EH (cell line): ENCODE measurements at places on chromosomes 2 and 18.

DNA sequence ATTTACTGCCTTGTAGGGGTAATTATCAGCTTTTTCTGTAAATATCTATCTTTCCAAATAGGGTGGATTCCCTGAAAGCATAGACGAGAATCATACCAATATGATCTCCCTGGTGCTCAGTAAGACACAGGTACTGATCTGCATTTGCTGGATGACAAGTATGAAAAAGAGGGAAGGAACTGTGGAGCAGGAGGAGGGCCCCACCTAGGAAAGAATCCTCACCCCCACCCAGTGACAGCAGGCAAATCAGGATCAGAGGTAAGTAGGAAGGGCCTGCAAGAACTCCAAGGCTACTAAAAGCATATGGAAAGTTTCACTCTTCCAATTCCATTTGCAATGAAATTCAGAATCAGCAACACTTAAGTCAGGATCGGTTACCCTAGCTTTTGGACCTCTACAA is 42.3 kb downstream of the METTL8 start:
- no peak for DNase-seq

DNA sequence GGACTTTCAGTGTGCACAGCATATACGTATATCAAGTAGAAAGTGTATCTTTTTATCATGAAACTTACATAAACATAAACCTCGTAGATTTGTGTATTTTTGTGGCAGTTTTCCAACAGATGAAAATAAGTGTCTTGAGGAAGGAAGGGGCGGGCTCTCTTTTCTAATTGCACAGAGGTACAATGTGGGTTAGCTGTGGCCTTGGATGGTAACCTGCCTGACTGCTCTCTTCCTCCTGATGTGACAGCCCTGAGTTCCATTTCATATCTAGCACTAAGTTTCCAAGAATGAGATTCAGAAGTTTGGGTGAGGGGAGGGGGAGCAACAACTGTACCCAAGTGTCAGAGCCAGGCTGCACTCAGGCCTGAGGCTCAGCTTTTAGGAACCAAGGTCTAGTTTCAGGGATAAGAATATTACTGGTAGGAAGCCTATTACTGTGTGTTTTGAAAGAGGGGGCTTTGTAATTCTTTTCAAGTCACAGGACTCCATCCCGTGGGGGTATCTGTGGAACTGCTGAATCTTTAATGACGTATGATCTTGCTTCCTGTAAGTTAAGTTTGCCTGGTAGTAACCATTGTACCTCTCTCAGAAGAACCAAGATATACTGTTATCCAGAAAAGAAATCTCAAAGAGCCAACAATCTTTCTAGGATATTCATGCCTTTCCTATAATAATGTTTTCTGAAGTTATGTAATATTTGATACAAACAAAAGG is 483.7 kb downstream of the PTPRM start:
- no peak for DNase-seq

DNA sequence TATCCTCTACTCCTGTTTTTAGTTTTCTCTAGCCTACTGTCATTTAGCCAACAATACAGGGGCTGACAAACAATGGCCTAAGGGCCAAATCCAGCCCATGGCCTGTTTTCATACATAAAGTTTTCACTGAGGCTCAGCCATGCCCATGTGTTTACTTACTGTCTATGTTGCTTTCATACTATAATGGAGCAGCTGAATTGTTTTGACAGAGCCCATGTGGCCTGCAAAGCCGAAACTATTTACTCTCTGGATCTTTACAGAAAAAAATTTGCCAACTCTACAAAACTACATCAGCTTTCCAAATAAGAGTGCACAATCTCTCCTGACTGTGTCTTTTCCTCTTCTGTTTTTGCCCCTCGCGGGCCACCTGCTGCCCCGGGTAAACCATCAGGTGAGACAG is 24.0 kb downstream of the LGALSL start:
- DNase-seq, result no peak

DNA sequence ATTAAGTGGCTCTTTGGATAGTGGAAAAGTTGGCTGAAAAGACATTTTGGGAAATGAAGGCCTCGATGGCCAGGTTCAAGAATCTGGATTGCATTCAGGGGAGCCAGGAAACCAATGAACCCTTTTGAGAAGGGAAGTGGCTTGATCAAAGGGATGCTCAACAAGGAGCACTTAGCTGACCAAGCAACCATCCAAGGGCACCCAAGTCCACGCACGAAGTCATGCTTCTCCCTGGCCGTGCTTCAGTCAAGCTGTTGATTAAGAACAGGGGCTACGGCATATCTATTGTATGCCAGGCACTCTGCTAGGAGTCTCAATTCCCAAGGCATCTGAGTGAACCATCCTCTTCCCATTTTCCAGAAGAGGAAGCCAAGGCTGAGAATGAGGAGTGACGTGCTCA is 185.8 kb upstream of the GLI2 start:
- no peak for DNase-seq

GRCh38 chr2:25380023-25380422 is 38.3 kb upstream of the DNMT3A start:
- DNase-seq, result no peak

DNA sequence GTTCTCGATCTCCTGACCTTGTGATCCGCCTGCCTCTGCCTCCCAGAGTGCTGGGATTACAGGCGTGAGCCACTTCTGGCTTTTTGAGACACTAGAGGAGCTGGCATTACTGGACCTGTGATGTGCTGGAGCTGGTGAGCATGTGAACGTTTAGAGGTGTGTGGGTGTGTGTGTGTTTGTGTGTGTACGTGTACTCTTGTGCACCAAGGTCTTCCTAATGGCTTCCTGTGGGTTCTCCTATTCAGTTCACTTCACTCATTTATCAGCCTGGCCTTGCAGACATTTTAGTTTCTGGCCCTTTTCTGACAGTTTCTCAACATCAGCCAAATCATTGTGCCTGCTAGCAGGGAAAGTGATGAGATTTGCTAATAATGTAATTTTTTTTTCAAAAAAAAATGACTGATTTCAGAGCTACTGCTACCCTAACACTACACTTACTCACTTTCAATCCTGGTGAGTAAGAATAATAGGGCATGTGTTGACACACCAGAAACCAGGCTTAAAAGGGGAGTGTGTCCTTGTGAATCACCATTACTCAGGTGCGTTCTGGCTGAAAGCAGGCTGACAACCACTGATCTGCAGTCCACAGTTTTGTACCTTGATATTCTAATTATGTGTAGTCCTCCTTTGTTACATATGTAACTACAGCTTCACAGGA is 41.0 kb upstream of the ACTR3 start:
- no peak for DNase-seq

DNA sequence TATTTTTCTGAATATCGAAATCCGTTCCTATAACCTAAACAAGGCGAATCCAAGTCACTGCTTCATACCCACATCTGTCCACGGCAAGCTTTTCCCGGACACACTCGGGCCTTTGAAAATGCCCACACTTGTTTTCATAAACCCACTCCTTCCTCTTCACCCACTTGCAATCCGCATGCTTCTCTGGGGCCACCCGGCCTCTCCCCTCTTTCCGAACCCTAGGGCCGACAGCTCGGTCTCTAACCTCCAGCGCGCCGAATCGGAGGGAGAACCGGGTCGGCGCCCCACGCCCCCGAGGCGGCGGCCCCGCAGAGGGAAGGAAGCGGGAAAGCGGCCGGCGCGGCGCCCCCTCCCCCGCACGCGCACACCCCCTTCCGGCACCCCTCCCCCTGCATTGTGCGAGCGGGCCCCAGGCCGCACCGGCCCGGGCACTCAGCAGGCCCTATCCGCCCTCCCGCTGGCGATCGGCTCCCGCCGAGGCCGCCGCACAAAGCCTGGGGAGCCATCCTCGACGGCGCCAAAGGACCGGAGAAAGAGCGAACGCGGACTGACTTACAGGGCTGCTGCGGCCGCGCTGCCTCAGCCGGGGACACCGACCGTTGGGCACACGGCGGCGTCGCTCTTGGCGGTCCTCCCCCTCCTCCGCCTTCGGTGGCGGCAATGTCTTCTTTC is 467 bp downstream of the PUM2 start:
- DNase-seq, result no peak
